Fibroblast of skin of back (primary cell): ENCODE measurements at places on chromosomes 3 and 15.

- peak; percentile 67 for DNase-seq
Measured at GRCh38 chr15:50627351-50628055, 59.1 kb downstream of the TRPM7 start.

DNA sequence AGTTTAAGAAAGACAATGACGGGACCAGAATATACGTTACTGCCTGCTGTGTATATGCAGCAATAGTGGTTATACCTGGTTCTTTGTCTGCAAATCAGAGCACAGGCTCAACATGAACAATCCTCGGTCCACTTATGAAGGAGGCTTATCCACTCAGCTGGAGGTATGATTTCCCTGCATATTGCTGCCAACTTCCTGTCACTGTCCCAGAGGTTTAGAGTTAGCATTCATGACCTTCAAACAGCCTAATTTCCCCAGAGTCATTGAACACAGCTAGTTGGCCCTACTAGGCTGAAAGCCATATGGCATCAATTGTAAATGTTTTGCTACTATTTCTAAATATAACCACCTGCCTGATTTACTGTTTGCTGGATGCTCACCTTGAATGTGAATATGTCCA, 224.9 kb upstream of the ZNF717 start:
- DNase-seq, result no peak

GRCh38 chr15:90564051-90564450, 34.3 kb downstream of the CRTC3 start:
- no peak for DNase-seq

GRCh38 chr3:132222868-132223538, 94.2 kb upstream of the ACP3 start:
- DNase-seq, result no peak

DNA sequence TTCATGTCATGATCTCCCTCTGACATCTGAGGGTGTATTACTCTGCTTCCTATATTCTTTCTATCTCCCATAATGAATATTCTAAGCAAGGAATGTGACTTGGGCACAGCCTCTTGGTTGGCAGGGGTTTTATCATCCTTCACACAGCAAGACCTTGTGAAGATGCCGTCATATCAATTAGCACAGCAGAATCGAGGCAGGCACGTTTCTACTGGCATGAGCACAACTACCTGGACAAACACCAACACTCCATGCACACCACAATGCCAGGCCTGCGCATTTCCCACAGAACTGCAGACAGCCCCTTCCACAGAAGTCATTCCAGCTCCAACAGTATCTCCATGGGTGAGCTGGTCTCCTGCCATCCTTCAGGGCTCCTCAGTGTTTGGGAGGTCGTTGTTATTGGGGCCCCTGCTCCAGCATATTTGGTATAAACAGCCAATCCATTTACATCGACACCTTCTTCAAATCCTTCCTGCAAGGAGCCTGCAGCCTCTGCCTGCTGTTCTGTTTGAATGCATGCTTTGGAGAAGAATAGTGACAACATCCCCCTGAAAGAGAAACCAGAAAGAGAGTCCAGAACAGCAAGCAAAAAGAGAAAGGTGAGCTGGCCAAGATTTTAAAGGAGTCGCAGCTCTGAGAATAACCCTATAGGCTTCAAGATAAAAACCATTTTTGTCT, 275.5 kb downstream of the SHOX2 start:
- DNase-seq, result no peak

DNA sequence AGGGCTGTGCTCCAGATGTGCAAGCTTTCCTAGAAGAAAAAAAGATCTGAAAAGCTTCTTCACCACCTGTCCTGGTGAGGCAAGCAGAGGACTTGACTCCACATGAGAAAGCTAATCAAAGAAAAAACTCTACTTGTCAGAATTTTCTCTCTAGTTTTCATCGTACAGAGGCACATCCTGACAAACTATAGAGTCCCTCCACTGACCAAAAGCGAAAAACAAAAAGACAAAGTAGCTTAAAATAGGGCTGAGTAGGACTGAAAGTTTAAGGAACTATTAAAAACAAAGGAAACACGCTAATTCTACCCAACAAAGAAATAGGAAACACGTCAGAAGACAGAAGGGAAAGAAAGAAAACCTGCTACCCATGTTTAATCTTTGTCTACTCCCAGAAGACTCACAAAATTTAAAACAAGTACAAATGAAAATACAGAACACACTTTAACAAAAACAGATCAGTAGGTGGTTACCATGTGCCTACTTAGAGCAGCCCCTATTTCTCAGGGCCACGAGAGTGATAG, 26.5 kb downstream of the NANOGP8 start:
- DNase-seq, result no peak

- no peak for DNase-seq
Measured at GRCh38 chr15:56038707-56039106, 45.3 kb upstream of the NEDD4 start.

- peak; percentile 82 for DNase-seq
Measured at GRCh38 chr3:117097351-117097750, 387.8 kb downstream of the TUSC7 start.

DNA sequence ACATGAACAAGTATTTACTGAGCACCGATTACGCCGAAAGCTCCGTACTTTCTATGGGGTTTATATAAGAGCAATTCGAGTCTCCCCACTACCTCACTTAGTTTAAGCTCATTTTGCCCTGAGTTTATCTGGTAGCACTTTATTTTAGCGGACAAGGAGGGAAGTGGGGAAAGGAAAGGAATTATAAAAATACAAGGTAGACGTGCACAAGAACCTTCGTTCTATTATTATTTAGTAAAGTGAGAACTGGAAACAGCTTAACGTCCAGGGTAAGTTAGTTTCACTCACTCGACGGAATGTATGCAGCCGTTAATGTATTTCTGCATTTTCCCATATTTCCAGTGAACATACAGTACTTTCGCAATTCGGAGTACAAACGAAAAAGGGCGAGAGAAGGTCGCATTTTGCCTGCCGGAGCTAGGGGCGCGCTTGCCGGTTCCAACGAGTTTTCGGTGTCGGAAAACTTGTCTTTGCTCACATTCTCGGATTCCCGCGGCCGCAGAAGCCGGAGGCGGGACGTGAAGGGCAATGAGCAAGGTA, 1.2 kb upstream of the STT3B start:
- no peak for DNase-seq

DNA sequence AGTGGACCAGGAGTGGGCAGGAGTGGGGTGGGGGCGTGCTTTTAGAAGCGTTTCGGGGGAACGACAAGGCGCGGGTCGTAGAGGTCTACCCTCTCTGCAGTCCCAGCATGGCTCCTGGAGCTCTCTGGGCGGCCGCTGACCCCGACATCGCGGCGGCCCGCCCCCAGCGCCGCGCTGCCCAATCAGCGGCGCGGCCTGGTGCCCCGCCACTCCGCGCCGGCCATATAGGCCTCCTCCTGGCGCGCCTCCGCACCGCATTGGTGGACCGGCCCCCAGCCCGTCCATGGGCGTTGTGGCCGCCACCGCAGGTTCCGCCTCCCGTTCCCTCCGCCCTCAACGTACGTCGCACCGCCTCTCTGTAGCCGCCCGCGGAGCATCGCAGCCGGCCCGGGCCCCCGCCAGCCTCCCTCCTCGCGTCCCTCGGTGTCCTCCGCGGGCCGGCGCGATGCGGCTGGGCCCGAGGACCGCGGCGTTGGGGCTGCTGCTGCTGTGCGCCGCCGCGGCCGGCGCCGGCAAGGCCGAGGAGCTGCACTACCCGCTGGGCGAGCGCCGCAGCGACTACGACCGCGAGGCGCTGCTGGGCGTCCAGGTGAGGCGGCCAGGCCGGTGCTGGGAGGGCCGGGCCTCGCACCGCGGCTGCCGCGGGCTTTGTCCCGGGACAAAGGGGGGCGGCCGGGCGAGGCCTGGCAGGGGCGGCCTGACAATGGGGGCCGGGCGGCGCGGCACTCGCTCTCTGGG, at the start of gene RCN2:
Gene RCN2, plus strand, starts transcription at position 353 of the 738 bp plus-strand sequence. Its CDS starts 93 bp downstream, at position 446.
- DNase-seq, result peak; percentile 96

DNA sequence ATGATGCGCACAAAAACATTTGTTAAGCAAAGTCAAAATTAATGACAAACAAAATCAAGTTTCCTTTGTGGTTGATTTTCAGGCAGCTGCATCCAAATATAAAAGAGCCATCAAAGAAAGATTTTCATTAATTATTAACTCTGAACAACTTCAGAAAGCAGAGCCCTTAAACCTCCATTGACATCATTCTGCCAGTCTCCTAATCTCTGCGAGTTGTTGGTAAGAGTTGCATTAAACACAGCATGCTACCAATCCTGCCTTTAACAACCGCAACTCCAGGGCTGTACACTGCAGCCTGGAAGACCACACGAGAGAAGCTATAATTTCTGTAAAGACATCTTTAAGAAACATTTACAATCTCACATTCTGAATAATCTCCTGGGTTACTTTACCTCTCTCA, 204.6 kb downstream of the NR2F2 start:
- no peak for DNase-seq

GRCh38 chr15:87135109-87135508, 1055.4 kb downstream of the AGBL1 start:
- no peak for DNase-seq

DNA sequence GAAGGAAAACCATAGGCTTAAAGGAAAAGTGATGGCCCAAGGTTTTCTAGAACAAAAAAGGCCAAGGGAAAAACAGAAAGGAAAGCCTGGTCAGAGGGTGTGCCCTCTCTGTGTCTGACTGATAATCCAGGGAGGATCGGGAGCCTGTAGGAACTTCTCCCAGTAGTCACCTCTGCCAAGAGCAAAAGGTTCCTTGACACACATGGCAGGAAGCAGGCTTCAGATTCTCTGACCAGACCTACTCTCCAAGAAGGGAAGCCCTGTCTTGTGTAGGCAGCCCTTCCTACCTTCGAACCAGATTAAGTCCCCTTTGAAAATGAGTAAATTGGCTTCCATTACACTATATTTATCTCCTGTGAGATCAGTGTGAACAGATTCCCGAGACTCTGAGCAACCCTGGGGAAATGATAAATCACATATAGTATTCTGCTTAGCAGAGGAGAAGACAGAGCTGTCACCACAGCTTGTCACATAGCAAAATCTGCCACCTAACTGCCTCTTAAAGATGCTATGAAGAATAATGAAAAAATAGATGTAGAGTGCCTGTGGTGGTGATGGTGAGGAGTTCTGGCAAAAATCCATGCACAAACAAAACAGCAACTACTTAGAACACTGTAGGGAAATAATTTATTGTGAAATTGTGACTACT, 38.8 kb downstream of the PARP14 start:
- DNase-seq, result no peak

GRCh38 chr3:39148435-39149058, 4.8 kb downstream of the CSRNP1 start:
- peak; percentile 38 for DNase-seq

DNA sequence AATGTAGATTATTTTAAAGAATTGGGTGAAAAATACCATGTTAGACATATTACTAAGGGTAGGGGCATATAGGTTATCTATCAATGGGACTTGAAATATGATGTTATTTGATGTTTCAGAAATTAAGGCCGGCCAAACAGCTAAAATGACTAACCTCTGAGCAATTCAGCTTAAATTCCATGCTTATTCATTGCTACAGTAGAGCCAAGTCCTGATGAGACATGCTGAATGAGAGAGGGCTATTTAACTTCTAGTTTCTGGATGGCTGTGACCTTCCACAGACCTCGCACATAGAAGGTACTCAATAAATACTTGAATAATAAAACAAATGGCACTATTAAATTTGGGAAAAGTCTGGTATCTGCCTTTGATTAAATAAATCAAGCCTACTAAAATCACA, 175.6 kb upstream of the WNT5A start:
- DNase-seq, result peak; percentile 73

DNA sequence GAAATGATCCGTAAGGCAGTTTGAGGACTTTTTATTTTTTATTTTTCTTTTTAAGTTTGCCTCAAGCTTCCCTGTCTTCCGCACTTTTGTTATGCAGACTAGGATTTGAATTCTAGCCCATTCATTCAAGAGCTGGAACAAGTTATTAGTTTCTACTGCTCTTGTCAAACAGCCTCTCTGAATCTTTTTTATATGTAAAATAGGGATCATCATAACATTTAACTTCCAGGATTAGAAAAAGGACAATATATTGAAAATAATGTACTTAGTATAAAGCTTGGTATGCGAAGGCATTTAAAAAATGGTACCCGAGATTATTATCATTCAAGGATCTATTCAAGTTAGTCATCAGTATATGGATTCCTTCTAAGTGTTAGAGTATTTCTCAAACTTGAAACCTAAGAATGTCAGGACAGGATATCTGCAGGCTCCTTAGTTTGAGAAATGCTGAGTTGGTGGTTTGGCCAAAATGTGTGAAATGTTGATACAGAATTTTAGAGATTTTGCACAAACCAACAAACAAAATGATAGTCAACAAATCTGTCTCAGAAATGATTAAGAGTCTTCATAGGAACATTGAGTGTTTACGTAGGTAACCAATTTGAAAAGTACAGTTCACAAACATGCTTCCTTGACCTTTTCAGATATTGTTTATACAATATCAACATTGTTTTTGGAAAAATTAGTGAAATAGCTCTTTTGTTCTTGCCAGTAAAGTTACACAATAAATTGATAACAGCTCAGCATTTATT, 40.5 kb upstream of the IGSF10 start:
- DNase-seq, result peak; percentile 34

- no peak for DNase-seq
Measured at GRCh38 chr15:55715355-55716076, 27.4 kb downstream of the PRTG start.

DNA sequence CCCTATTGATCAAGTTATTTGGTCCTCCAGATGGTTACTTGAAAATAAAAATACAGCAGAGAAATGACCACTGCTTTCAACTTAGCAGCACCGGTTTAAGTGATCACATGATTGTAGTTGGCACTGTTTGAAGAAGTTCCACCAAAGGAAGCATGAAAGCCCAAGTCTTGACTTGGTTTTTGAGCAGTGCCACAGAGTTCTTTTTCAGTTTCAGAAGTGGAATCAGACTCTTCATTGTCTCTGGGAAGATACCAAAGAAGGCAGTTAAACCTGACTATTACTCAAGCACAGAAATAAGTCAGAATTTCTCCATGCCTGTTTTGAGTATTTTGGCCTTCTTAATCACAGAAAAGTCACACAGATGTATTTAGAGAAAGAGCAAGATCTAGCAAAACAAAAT, 66.7 kb downstream of the BBX start:
- no peak for DNase-seq

- DNase-seq, result no peak
Measured at GRCh38 chr3:119538772-119539171, 20.6 kb downstream of the CD80 start.

DNA sequence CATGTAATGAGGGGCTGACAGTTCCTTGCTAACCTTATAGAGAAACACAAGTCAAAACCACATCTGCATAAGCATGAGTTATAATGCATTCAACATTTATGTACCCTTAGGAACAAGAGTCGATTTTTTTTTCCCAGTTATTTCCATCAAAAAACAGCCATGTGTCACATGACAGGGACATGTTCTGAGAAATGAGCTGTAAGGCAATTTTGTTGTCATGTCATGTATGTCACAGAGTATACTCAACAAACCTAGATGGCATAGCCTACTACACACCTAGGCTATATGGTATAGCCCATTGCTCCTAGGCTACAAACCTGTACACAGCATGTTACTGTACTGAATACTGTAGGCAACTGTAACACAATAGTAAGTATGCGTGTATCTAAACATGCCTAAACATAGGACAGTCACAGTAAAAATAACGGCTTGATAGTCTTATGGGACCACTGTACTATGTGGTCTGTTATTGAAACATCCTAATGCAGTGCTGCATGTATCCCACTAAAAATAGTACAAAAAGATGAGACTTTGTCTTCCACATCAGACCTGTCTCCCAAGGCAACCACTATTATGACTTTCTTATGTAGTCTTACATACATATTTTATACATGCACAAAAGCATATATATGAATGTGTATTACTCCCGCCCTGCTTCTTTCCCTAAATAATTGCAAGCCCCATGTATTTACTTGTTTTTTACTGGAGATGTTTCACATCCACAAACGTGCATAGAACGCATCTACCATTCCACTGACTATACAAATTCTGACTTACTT, 34.9 kb downstream of the LINS1 start:
- DNase-seq, result no peak

- DNase-seq, result no peak
Measured at GRCh38 chr3:45975686-45976085, 19.9 kb downstream of the FYCO1 start.
